Activated CD4-positive, alpha-beta T cell treated with anti-CD3 and anti-CD28 coated beads for 48 hours (primary cell): ENCODE measurements at places on chromosomes 5 and 9.

DNA sequence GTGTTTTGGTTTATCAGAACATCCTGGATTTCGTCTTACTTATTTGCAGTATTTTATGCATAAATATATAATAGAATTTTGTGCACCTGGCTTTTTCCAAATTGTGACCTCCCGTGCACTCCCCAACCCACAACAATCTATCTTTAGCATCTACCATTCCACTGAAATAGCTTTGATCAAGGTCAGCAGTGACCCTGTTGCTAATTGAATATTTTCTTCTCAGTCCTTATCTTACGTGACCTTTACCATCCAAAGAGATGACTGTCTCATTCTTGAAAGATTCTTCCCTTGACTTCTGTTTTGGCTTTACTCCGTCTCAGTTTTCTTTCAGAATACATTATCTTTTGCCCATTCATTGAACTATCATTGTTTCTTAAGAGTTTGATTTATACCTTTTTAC lies 18.4 kb downstream of the NDUFS4 start:
- no peak for DNase-seq

DNA sequence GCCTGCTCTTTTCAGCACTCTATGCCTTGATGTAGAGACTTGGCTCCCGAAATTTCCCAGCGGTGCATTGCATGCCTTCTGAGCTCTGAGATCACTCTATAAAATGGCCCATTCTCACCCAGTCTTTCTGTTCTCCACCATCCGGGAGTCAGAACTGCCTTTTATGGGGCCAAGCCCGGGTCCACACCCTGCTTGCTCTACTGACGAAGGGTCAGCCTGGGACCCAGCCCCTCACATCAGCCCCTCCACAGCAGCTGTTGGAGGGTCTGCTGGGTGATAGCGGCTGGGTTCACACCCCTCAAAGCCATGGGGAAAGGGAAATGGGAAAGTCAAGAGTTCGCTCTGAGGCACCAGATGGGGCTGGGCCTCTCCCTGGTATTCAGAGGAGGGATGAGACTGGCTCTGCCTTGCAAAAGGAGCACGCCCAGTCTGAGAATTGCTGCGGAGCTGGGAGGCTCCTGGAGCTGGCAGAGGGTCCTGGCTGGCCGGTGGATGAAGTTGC lies 66.0 kb upstream of the ORM1 start:
- no peak for DNase-seq

DNA sequence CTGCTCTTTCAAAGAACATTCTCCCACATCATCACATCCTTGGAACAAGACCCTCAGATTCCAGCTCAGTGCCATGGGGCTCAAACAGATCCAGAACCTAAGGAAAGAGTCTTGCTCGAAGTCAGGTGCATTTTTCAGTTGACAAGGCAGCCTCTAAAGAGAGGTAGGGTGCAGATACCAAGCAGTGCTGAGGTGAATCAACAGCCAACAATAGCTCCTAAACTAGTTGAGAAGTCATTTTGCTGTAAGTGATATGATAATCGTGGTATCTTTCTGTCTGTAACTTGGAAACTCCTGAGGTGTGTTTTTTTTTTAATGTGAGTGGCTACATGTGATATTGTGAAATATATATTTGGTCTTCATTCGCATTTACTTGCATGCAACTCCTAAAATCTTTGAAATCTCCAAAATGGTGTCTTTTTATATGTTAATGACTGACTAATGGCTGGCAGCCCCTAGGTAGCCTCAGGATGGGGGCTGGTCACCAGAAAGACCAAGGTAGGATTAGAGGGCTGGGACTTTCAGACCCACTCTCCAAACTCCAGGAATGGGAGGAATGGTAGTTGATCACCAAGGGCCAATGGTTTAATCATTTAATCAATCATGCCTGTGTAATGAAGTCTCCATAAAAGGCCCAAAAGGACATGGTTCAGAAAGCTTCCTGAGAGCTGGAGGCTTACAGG lies 96.6 kb downstream of the SERINC5 start:
- DNase-seq: no peak

GRCh38 chr5:149228618-149229297 lies 42.9 kb upstream of the AFAP1L1 start:
- DNase-seq: no peak

DNA sequence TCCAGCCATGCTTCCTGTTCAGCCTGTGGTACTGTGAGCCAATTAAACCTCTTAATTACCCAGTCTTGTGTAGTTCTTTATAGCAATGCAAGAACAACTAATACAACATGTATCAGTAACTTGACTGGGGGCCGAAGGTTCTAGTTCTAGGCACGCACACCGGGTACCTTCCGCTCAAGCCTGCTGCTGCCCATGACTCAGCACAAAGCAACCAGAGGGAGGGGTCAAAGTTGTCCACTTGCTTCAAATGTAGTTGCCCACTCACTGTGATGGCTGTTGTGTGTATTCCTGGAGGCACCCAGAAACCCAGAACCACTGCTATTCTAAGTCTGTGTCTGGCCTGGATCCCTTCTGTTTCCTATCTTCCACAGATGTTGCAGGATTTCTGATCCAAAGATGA lies 222.6 kb downstream of the FRMD3 start:
- no peak for DNase-seq

DNA sequence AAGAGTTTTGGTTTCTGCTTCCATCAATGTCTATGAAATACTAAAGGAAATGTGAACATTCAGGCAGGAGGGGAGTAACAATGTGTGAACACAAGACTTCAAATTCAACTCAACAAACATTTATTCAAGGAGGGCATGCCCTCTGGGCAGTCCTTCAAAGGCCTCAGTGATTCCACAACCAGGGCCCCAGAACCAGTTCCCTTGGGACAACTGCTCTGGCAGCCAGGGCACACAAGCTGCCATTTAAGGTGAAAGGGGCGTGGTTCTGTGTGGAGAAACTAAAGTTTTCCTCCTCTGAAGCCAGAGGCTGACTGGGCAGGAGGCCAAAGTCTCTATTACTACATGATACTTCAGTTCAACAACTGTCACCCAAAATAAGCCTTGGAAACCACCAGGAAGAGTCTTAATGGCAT lies 3.2 kb downstream of the RBM18 start:
- DNase-seq: no peak

- no peak for DNase-seq
Measured at GRCh38 chr5:60376860-60377259, 323.1 kb downstream of the DEPDC1B start.

GRCh38 chr9:129396365-129396708 lies 218.3 kb upstream of the IER5L start:
- DNase-seq: no peak

DNA sequence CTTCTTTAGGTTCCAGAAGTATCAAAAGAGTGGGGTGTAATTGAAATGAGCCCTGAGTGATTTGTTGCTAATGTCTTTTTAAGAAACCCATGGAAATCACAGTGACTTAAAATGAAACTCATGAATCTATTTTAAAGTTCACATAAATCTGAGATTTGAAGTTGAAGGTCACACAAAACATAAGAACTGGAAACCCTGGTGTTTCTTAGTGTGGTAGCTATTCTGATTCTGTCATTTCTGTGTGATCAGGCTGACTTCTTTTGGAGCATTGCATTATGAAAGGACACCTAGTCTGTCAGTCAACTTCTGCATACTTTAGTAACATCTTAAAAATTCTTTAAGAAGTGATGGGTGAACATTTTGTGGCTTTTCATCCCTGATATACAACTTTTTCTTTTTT lies 448.8 kb downstream of the TLE4 start:
- no peak for DNase-seq

GRCh38 chr9:78118742-78119473 lies 87.3 kb upstream of the GNAQ start:
- no peak for DNase-seq

- no peak for DNase-seq
Measured at GRCh38 chr9:6664204-6664680, 18.7 kb upstream of the GLDC start.

GRCh38 chr9:135414293-135414692 lies 65.3 kb upstream of the PPP1R26 start:
- DNase-seq: no peak

GRCh38 chr9:91143162-91143561 lies 218.6 kb downstream of the AUH start:
- no peak for DNase-seq

GRCh38 chr9:109733690-109734089 lies 46.3 kb upstream of the PALM2AKAP2 start:
- no peak for DNase-seq

DNA sequence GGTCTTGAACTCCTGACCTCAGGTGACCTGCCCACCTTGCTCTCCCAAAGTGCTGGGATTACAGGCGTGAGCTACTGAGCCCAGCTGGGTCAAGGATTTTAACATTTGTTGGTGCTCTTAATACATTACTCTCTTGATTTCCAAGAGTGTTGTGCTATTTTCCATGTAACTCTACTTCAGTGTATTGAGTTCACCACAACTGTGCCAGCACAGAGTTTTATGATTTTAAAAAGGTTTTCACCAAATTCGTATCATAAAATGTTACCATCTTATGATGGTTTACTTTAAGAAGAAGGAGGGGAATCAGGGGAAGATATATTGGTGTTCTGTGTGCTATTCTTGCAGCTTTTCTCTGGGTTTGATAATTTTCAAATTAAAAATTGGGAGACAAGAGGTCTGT lies 6.6 kb upstream of the ADGRD2 start:
- DNase-seq: no peak

- no peak for DNase-seq
Measured at GRCh38 chr5:168261227-168261571, 30.2 kb upstream of the WWC1 start.

DNA sequence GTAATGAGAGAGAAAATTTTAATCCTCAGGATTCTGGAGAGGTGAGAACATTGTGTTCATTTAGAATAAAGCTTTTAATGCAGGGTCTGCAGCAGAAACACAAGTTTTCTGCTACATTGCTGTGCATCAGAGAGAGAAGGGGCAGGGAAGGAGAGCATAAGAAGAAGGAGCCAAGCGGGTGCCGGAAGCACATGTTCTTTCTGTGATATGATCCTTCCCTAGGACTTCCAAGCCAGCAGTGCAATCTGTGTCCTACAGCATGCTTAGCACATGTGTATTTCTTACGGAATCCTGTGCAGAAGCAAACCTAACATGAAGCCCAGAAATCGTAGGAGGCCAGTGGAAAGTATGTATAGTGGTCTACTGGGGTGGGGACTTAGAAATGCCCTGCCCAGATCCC lies 458.3 kb upstream of the BRINP1 start:
- DNase-seq: no peak

- no peak for DNase-seq
Measured at GRCh38 chr9:80789831-80790230, 899.5 kb downstream of the TLE1 start.

DNA sequence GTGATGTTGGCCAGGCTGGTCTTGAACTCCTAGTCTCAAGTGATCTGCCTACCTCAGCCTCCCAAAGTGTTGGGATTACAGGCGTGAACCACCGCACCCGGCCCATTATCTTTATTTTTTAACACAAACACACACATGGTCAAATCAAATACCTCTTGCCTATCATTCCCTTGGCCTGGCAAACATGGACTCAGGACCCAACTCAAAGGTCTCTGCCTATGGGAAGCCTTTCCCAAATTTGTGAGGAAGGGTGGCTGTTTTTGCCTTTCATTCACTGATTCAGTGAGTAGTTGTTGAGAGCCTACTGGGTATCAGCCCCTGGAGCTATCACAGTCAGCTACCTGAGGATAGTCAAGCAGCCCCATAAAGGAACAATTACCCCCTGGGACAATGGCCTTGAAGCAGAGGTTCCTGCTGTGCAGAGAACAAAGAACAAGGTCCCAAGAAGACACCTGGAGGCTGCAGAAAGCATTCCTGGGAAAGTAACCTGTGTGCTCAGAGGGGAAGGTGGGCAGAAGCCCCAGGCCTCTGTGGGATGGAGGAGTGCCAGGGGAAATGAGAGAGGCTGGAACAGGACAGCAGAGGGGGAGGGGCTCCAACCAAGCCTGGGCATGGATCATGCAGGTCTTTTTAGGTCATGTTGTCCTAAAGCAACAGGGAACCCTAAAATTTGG lies 126.4 kb downstream of the CRB2 start:
- DNase-seq: no peak

DNA sequence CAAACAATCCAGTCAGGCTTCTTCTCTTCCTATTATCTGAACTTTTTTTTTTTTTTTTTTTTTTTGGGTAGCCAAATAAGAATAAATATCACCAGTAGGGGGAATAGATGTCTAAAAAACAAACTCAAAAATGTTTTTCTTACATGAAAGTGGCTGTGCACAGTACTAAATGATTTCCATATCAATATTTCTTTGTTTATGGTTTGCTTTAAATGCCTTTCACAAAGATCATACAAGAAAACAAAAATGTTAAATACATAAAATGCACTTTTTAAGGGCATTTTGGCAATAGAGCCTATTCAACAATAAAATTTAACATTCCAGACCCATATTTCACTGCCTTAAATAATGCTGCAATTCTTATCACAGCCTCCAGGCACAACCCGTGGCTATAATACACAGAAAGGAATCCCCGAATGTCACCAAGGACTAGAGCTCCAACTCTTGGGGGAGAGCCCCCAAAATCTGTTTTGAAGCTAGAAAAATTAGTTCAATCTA lies 91.1 kb upstream of the TBCA start:
- DNase-seq: no peak

DNA sequence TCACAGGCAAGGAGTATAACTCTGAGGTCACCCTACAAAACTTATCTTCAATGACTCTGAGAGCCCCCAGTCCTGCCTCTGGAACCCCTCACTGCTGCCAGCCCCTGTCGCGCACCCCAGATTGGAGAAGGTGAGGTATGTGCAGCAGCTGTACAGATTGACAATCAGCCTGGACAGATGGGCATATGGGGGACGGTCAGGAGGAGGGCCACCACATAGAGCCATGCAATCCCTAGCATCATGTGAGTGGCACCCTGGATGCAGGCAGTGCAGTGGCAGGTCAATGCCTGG lies 90.1 kb downstream of the LMX1B start:
- DNase-seq: no peak

GRCh38 chr9:93295456-93296076 lies 111.6 kb downstream of the WNK2 start:
- peak; percentile 5 for DNase-seq

GRCh38 chr9:119818726-119819435 lies 449.6 kb upstream of the BRINP1 start:
- no peak for DNase-seq

- no peak for DNase-seq
Measured at GRCh38 chr5:171607863-171608262, 177.8 kb upstream of the SMIM23 start.

DNA sequence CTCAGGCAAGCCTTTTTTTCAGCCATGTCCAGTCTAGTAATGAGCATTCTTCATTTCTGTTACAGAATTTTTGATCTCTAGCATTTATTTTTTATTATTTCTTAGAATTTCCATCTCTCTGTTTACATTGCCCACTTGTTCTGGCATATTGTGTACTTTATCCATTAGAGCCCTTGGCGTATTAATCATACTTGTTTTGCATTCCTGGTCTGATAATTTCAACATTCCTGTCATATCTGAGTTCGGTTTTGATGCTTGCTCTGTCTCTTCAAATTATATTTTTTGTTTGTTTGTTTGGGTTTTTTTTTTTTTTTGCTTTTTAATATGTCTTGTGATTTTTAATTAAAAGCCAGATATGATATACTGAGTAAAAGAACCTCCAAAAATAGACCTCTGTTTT lies 23.0 kb upstream of the JAK2 start:
- no peak for DNase-seq

GRCh38 chr5:77133061-77133758 lies 46.1 kb upstream of the ZBED3 start:
- DNase-seq: no peak

- DNase-seq: no peak
Measured at GRCh38 chr5:32276173-32276853, 36.4 kb downstream of the MTMR12 start.
